Stimulated activated CD8-positive, alpha-beta memory T cell treated with anti-CD3 and anti-CD28 coated beads, Interleukin-15, amount 100 ng/mL, for 1 hour (primary cell): ENCODE measurements at places on chromosomes 6 and 20.

DNA sequence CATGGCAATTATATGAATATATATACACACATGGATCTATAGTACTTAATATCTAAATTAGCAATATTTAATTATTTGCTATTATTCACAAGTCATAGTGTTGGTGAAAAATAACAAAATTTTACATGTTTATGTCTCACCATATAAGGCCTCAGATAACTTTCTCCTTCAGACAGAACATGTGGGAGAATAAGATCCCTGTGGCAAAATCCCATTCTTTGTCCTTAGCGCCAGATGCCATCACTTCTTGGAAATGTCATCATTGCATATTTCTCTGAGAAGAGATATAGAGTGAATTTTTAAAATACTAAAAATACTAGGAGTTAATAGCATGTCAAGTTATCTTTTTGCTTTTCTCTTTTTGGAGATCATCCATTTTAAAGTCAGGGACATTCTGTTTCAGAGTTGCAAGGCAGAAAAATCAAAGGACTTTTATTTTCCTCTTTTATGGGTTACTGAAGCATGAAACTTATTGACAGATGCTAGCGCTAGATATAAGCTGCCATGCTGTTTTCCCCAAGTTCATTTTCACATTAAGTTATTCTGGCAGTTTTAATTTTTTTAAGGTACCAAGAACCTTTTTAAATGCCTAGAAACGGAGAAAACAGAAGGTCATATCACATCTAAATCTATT, 30.4 kb upstream of the STXBP5 start:
- no peak for DNase-seq

DNA sequence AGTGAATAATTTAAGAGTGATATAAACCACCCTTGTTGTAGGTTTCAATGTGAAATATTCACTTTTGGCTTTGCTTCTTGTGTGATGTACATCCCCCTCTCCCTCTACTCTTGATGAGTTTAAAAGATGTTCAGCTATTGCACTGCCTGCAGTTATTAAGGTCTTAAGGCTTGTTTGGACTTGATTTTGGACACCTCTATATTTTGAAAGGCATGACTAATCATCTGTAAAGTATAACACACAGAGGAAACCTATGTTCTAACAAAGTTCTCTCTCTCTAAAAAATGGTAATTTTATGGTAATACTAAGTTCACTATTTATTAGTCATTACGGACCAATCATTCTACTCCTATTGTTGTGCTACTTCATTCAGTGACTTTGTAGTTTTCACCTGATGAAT, 1719.9 kb downstream of the GRIK2 start:
- DNase-seq = no peak

- DNase-seq = no peak
Measured at GRCh38 chr20:24840121-24840713, 108.9 kb upstream of the CST7 start.

- DNase-seq = no peak
Measured at GRCh38 chr6:121765060-121765459, 329.6 kb downstream of the GJA1 start.

DNA sequence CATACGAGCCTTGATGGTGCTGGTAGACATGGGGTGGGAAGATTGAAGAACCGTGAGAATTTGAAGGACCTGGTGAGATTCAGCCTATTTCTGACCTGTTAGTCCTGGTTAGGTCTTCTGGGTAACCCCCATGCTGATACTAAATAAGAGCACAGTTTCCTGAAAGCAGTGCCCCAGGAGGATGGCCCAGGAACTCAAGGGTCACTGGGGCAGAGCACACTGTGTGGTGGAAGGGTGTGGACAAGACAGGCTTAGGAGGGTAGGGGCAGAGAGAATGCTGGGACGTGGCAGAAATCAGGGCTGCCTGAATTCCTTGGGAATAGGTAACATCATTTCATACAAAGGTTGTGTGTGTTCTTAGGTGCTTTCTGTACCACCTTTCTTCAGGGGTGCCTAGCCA, 31.9 kb upstream of the ENPP1 start:
- DNase-seq = no peak

- DNase-seq = no peak
Measured at GRCh38 chr6:6981681-6982322, 126.0 kb upstream of the RREB1 start.

DNA sequence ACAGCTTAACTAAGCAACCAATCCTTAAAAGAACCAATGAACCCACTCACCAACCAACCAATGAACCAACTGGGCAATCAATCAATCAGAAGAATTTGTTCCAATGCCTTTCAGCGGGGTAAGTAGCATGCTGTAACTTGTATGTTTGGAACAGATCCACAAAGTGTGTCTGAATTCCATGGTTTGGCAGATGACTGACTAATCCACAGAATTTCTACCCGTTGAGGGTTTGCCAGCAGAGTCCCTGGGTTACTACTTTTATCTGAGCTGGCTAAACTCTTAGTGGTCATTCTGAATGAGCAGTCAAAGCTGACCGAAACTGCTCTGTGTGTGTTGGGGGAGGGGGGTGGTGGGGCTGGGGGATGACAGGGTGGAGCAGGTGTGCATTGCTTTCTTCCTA, 125.0 kb upstream of the JAG1 start:
- no peak for DNase-seq

DNA sequence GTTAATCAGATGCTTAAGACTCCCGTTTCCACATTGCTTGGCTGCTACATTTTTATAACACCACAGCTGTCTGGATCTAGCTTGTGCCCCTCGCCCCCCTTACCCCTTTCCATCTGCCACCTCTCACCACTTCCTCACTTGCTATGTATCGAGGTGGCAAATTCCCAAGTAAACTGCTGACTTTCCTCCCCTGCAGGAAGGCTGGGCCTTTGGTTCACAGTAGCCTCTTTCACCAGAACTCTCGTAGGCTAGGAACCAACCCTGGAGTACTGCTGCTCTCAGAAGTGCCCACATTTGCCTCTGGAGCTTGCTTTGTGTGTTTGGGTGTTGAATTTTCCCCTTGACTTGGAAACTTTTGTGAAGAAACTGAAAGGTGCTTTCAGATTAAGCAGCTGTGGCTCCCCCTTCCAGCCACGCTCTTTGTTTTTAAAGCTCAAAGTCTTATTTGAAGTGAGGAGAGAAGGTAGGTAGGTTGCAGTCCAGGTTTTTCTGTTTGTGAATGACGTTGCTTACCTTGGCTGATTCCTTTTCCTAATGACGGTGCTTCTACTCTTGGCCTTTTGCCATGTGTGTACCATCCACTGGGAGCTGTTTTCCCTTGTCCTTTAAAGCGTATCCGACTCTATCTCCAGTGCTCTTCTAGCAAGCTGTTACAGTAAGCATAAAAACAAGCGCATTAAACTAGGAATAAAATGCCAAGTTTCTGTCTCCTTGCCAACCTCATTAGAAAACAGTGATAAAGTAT, 90.4 kb downstream of the CARMIL1 start:
- DNase-seq = no peak

DNA sequence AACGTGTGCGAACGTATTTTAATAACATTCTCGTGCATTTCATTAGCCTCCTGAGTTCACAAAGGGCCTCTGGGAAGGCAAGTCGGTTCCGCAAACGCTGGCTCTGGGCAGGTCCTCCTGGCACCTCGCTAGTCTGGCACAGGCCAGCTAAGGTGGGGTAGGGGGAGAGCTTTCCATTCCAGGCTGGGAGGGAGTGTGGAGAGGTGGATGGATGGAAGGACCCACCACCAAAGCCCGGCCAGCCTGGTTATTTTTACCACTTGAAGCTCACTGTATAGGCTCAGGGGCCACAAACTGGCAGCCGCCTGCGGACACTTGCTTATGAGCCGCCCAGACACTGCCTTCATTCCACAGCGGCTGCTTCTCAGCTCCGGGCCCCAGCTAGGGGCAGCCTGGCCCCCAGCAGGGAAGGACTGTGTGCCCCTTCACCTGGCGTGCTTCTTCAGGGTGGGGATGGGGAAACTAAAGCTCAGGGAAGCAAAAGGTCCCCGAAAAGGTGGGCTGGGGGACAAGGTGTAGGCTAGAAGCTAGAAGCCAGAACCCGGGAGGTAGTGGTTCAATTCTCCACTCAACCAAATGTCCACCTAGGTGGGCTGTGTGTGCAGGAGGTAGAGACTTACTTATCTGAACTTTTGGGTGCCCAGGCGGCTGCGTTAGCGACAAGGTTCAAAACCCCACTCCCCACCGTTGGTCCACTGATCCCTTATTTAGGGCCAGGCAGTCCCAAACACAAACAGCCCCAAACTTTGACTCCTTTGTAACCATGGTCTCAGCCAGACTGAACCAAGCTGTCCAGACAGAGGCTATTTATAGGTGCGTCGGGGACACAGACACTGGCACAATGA, 1.7 kb downstream of the PMEPA1 start:
- no peak for DNase-seq

DNA sequence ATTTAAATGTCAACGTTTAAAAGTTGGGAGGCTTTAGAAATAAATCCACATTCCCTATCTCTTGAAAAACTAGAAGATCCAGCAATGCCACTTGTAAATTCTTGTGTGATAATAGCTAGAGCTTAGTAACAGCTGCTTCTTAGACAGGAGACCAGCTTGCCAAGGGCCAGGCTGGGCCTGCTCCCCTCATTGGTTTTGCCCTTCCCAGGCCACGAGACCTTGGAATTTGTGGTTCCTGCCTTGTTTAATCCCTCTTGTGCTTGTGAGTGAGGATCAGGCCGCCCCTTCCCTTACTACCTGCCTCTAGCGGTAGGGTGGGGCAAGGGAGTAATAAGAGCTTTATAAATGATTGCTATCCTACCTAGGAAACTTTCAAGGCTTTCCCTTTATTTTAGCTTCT, 363.5 kb downstream of the SYNE1 start:
- no peak for DNase-seq

DNA sequence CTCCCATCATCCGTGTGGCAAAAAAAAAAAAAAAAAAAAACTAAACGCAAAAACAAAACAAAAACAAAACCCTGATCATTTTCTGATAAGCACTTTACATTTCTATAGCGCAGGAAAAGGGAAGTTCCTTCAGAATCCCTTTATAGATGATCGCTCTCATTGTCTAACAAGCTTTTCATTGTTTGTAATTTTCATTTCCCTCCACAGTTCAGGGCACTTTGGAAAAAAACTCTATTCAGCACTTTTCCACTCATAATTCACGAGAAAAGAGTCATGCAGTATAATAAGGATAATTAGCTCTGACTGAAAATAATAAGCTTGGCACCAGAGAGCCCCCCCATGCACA, 89.4 kb upstream of the ATXN1 start:
- no peak for DNase-seq

- DNase-seq = no peak
Measured at GRCh38 chr6:144190080-144190479, 39.8 kb downstream of the STX11 start.

- no peak for DNase-seq
Measured at GRCh38 chr6:140204154-140204553, 829.7 kb upstream of the CITED2 start.

DNA sequence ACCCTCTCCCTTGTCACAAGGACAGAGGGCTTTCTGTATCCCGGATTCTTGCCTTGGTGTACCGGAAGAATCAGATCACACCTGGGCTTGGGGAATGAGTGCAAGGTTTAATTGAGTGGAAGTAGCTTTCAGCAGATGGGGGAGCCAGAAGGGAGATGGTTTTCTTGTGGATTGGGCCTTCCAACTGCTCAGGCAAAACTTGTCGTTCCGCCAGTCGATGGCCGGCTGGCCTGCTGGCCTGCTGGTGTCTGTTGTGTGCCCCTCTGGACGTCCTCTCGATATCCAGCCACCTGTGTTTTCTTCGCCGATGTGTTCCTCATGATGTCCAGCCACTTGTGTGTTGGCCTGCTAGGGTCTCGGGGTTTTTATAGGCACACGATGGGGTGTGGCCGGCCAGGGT, 168.1 kb downstream of the CDKAL1 start:
- no peak for DNase-seq

- DNase-seq = no peak
Measured at GRCh38 chr6:106106276-106107042, 20.3 kb downstream of the PRDM1 start.

- no peak for DNase-seq
Measured at GRCh38 chr20:49595811-49596561, 28.0 kb upstream of the PTGIS start.

- DNase-seq = no peak
Measured at GRCh38 chr20:37931153-37931922, 28.4 kb downstream of the VSTM2L start.

DNA sequence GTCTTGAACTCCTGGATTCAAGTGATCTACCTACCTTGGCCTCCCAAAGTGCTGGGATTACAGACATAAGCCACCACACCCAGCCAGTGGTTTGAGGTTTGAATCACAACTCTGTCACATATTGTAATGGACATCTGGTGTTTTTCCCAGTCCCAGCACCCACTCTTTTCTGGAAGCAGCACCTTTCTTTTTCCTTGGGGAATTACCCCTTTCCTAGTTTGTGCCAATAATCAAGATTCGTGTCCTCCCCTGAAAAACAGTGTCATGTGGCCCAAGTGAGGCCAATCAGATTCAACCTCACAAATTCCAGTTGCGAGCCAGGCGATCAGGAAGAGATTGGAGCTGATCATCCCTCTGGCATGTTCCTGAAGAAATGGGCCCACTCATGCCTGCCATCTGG, 71.7 kb upstream of the SGK1 start:
- DNase-seq = no peak

GRCh38 chr6:968791-969190, 275.9 kb upstream of the EXOC2 start:
- DNase-seq = no peak

DNA sequence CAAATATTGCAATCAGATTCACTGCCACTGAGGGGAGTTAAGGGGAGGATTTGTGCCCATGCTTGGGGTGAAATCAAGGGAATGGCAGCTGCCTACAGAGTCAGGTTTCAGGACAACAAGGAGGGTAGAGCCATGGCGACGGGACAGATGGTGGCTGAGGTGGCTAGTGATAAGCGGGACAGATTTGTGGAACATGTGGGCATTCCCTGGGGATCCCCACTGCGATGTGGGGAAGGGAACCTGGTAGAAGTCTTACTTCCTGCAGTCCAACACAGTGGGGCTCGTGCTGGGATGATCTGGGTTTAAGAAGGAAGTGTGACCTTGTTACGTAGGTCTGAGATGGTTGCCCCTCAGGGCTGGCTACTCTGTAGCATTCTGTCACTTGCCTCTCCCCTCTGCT, 292.0 kb upstream of the JARID2 start:
- no peak for DNase-seq

DNA sequence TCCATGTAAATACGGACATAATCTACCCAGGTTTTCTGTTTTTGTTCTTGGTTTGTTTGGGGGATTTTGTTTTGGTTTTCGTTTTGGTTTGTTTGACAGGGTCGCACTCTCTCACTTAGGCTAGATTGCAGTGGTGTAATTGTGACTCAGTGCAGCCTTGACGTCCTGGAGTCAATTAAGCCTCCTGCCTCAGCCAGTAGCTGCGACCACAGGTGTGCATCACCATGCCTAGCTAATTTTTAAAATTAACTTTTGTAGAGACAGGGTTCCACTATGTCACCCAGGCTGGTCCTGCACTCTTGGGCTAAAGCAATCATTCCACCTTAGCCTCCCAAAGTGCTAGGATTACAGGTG, 37.8 kb upstream of the EYA4 start:
- DNase-seq = no peak

DNA sequence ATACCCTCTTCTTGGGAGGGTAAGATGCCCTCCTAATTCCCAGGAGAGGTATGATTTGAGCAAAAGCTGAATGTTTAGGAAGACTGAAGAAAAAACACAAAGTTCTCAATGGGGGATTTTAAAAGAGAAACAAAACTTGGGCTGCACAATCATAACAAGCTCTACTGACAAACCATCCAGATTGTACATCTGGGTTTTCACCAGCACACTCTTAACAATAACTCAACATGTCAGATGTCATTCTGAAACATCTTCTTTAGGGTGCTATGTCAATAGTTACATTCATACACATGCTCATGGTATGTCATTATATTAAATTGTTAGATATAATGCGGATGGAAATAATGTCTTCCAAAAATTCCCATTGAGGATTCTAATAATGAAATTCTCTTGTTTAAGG, 95.1 kb downstream of the ASCC3 start:
- DNase-seq = no peak

- no peak for DNase-seq
Measured at GRCh38 chr6:157253699-157254098, 69.6 kb downstream of the TMEM242 start.
